ENCODE measurements at places on chromosomes 6 and 20.

GRCh38 chr20:43383026-43383795, 74.5 kb upstream of the SRSF6 start:
- no peak for DNase-seq

DNA sequence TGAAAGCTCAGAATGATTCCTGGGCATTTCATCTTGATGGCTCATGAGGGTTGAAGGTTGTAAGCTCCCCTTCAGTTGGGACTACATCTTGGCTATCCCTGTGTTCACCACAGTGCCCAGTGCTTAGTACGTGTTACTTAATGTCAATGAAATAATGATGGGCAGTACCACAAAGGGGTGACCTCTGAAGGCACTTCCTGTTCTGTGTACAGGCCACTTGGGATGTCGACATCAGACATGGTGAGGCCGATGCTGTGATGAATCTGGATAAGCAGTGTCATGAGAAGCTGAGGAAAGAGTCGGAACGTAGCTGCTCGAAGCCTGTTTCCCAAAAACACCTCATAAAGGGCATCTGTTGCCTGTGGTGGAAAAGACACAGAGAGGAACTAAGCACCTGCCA, 27.6 kb upstream of the RBL1 start:
- no peak for DNase-seq

- DNase-seq = no peak
Observed at GRCh38 chr6:98678481-98678880, 155.9 kb upstream of the POU3F2 start.

DNA sequence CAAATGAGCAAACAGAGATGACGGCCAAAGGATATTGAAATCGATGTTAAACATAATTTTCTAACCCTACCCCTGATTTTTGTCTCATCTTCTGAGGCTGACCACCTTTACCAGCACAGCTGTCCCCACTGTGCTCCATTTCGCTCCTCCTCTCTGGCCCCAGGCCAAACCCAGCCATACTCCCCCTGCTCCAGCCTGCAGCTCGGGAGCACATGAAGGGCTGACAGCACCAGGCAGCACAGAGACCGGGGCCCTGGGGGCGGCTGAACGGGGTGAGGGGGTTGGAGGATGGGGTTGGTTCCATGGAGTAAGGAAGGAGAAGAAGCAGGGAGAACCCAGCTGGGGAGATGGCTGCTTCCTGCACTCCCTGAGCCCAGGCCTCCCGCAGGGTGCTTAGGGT, 3.2 kb upstream of the NCR2 start:
- no peak for DNase-seq

- no peak for DNase-seq
Observed at GRCh38 chr6:5541751-5542432, 280.6 kb downstream of the FARS2 start.

- no peak for DNase-seq
Observed at GRCh38 chr6:136426627-136427377, 123.4 kb downstream of the MAP7 start.

DNA sequence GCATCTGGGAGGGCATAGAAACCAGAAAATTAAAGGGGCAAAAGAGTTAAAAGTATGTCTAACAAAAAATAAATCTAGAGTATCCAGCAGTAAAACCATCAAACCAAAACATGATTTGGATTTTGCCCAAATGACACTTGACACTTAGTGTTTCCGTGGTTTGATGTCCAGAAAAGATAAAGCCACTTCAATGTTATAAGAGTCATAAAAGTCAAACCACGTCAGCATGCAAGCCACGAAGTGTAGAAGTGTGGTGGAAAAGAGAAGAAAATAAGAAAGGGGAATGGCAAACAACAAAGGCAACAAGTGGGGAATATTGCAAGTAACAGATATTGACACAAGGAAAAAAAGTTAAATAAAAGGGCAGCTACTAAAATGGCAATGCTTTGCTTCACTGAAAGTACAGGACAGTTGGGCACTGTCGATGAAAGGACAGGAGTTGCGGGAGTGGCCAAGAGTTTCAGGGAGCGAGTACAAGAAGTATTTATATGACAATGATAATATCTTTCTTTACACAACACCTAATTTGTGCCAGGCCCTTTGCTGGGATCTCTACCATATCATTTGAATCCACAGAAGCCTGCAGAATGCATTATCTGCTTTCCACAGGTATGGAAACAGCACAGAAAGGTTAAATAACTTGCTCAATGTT, 6.3 kb upstream of the HDDC2 start:
- DNase-seq = no peak

GRCh38 chr20:39528436-39528835, 566.3 kb downstream of the DHX35 start:
- DNase-seq = no peak

GRCh38 chr20:4560667-4561066, 161.0 kb upstream of the PRND start:
- no peak for DNase-seq

GRCh38 chr6:126937426-126937825, 181.0 kb upstream of the RSPO3 start:
- no peak for DNase-seq

DNA sequence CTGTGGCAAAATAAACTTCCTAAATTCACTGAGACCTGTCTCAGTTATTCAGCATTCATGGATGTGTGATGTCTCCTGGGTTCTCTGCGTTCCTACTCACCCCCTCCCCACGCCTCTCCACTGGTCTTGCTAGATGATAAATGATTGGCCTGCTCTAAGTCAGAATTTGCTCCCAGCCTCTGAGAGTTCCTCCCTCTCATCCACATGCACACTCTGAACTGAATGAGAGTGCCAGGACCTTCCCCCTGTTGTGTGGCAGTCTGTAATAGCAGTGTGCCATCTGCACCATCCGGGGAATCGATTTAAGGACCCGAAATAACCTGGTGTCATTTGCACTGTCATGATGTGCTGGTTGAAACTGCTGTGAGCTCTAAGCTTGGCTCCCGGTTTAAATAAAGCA, 135.8 kb upstream of the AFDN start:
- no peak for DNase-seq
